DMS 273 treated with DMSO at 0.1 percent for 48 hours (cell line): ENCODE measurements at places on chromosomes 16 and 17.

GRCh38 chr17:68035523-68036303 is at the start of gene KPNA2:
Gene KPNA2 (plus strand): TSS chr17:68035735. CDS start chr17:68037133, 1,398 bp downstream.
- peak; percentile 97 for DNase-seq

GRCh38 chr17:71032746-71033273 is 863.5 kb downstream of the KCNJ2 start:
- no peak for DNase-seq

DNA sequence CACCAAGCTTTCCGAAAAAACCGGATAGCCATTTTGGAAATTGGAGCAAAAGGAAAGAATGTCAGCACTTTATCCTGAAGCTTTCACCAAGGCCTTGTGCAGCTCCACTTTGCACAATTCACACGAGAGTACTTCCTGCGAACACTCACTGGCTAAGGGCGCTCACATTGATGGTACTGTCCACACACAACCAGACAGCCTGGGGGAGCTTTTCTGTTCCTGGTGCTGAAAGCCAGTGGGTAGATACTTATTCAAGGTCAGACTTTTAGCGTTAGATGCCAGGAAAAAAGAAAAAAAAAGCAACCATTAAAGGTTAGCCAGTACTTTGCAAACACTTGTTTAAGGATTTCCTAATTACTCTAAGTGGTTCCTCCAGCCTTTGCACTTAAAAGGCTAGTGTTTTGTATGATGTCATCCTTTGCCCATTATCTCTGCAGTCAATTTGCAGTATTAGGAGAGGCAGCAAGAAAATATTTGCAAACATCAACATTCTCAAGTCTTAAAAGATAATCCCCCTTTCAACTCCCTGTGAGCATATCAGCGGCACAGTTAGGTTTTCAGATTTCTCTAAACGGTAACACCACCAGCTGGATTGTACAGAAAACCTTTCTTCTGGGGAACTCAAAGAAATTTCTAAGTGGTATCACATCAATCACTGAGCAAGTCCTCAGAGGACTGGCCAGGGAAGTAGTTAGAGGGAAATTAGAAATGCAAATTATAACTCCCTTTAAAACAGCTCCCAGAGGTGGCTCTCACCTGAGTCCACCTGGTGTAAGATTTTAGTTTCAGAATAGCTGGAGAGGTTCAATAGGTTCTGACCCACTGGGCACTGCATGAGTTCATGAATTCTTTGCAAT is 243.4 kb upstream of the IRX5 start:
- no peak for DNase-seq

GRCh38 chr17:28391401-28391800 is 14.6 kb downstream of the SLC46A1 start:
- DNase-seq = no peak

GRCh38 chr16:2751577-2752034 is 832 bp upstream of the SRRM2 start:
- no peak for DNase-seq

DNA sequence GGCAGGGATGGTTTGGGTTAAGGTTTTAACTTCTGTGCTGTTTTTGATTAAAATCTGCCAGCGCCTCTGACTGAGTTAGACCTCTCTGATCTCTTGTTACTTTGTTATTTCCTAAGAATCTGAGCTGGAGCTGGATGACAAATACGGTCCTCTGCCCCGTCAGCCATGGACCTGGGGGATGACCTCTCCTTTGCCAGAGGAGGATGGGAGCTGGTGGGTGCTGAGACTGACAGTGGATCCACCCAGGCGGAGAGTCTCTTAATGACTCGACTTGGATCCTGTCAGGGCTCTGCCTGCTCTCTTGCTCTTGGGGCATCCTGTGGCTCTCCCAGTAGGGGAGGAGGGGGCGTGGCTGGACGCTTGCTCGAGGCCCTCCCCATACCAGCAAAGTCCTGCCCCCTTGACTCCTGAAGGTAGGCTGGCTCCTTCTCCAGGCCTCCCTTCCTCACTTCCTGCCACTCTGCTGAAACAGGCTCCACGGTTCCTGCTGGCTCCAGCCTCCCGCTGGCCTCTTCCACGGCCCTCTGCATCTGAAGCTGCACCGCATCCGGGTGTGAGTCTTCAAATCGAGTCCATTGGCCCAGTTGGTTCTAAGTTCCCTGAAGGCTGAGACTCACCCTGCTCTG is 24.8 kb upstream of the MAP3K14 start:
- no peak for DNase-seq

- DNase-seq = no peak
These were observed 78.3 kb downstream of the SNX29 start for GRCh38 chr16:12054868-12055267.

DNA sequence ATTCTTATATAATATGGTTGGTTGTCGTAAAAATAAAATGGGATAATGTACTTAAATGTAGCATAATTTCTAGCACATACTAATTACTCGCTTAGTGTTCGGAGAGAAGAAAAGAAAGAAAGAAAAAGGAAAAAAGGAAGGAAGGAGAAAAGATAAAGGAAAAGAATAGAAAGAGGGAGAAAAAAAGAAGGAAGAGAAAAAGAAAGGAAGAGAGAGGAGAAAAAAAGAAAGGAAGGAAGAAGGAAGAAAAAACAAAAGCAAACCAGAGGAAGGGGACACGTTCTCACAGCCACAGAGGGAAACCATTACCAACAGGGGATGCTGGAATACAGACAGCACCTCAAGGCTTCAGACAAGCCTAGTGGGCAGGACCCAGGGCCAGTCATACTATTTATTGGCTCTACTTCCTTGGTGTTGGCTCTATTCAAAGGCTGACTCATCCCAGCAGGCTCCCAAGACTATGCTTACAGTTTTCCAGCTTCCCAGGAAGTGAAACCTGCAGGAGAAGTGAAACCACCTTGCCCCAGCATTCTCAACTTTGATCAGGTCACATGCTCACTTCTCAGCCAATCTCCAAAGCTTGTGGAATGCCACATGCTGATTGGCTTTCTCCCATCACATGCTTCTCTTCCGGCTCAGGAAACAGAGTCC is 273.5 kb upstream of the IRX5 start:
- DNase-seq = no peak
